A549 treated with CpdA at 1 μM for 4 hours (cell line): ENCODE measurements at places on chromosomes 4 and X. TPM values are rescaled to one million over a fixed set of nuclear protein-coding genes. Genes with fewer than 3 reads are reported as not detected.

SGMS2 gene
- total RNA-seq: 14.6 to 22.7 TPM (median 19.9 TPM) in 5 replicates

SH3D19 gene
- total RNA-seq: 26.7 to 31.5 TPM (median 28.6 TPM) in 5 replicates

ACOT9 gene
- total RNA-seq: 91.2 to 105 TPM (median 96.3 TPM) in 5 replicates

FGF5 gene
- total RNA-seq: 0.20 to 0.56 TPM (median 0.42 TPM) in 5 replicates

TMPRSS11E gene
- not detected in 5 replicates for total RNA-seq

SLC38A5 gene
- 0.07 to 0.46 TPM (median 0.09 TPM) in 3 of 5 replicates, not detected in the others for total RNA-seq

SLITRK4 gene
- total RNA-seq: not detected in 5 replicates

GNRHR gene
- not detected in 5 replicates for total RNA-seq

SSX1 gene
- total RNA-seq: 0.14 TPM in 1 of 5 replicates, not detected in the others

LEF1 gene
- 0.07 TPM in 1 of 5 replicates, not detected in the others for total RNA-seq

MAGEE2 gene
- total RNA-seq: not detected in 5 replicates

HPGDS gene
- not detected in 5 replicates for total RNA-seq

GPR143 gene
- 0.09 to 0.13 TPM (median 0.09 TPM) in 3 of 5 replicates, not detected in the others for total RNA-seq

TEX13C gene
- 0.02 TPM in 1 of 5 replicates, not detected in the others for total RNA-seq

PHEX gene
- total RNA-seq: 0.27 to 0.44 TPM (median 0.36 TPM) in 5 replicates

TASL gene
- total RNA-seq: not detected in 5 replicates

PABPC1L2A gene
- not detected in 5 replicates for total RNA-seq

HS3ST1 gene
- 0.12 to 1.1 TPM (median 0.16 TPM) in 5 replicates for total RNA-seq

SPATA4 gene
- 0.18 to 0.78 TPM (median 0.20 TPM) in 3 of 5 replicates, not detected in the others for total RNA-seq

HEPH gene
- not detected in 5 replicates for total RNA-seq

CSTF2 gene
- 32.2 to 35.5 TPM (median 33.7 TPM) in 5 replicates for total RNA-seq

TMPRSS11B gene
- total RNA-seq: not detected in 5 replicates

SUPT20HL2 gene
- total RNA-seq: not detected in 5 replicates

TET2 gene
- total RNA-seq: 1.8 to 2.7 TPM (median 2.2 TPM) in 5 replicates

ABCD1 gene
- total RNA-seq: 2.0 to 4.1 TPM (median 3.8 TPM) in 5 replicates

CT55 gene
- total RNA-seq: not detected in 5 replicates

HPGD gene
- 43.5 to 51.8 TPM (median 46.8 TPM) in 5 replicates for total RNA-seq

CXorf49 gene
- not detected in 5 replicates for total RNA-seq

KCND1 gene
- total RNA-seq: 0.86 to 2.0 TPM (median 1.2 TPM) in 5 replicates
